CD4-positive, alpha-beta T cell (primary cell): ENCODE measurements at places on chromosomes 13 and 19.

- DNase-seq, result no peak
These were observed 110.6 kb downstream of the PCDH9 start for GRCh38 chr13:67119481-67119894.

- no peak for DNase-seq
These were observed 43.3 kb downstream of the DLEU7 start for GRCh38 chr13:50800091-50800739.

DNA sequence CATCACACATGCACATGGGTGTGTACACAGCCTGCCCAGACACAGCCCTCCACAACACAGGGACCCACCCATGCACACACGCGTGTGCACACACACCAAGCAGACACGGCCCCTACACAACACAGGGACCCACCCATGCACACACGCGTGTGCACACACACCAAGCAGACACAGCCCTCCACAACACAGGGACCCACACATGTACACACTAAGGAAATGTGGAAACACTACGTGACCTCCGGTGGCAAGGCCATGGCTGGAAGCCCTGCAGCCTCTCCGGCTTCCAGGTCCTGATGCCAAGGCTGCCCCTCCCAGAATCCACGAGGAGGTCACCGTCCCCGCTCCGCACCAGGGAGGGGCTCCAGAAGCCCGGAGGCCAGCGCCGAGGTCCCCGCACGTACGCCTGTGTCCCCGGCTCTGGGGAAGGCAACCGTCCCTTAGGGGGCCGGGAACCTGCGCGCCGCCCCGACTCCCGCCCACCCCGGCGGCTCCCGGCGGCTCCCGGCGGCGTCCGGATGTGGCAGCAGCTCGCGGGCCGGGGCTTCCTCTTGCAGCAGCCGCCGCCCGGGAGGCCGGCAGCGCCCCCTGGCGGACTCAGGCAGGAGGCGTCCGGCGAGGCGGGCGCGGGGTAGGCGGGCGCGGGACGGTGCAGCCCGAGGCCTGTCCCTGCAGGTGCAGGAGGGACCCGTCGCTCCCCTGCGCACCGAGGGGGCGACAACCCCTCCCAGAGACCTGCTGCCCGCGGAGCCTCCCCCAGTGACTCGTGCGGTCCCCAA lies 29.8 kb upstream of the GRTP1 start:
- DNase-seq, result peak; percentile 90

GRCh38 chr13:97986835-97987234 lies 33.4 kb downstream of the IPO5 start:
- no peak for DNase-seq

DNA sequence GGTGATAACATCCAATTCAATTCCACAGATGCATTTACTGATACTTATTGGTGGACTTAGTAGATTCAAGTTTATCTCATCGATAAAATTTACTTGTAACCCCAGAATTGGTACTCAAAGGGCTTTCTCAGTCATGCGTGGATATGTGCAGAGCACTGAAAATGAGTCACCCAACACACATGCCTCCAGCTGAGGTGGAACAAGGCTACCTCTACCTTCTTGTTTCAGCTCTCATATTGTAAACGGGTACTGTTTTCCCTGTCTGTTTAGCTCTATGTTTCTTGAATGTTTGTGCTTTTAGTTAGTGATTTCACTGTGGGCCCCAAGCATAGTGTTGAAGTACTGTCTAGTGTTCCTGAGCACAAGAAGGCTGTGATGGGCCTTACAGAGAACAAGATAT lies 1.5 kb downstream of the LRRC63 start:
- DNase-seq, result no peak

DNA sequence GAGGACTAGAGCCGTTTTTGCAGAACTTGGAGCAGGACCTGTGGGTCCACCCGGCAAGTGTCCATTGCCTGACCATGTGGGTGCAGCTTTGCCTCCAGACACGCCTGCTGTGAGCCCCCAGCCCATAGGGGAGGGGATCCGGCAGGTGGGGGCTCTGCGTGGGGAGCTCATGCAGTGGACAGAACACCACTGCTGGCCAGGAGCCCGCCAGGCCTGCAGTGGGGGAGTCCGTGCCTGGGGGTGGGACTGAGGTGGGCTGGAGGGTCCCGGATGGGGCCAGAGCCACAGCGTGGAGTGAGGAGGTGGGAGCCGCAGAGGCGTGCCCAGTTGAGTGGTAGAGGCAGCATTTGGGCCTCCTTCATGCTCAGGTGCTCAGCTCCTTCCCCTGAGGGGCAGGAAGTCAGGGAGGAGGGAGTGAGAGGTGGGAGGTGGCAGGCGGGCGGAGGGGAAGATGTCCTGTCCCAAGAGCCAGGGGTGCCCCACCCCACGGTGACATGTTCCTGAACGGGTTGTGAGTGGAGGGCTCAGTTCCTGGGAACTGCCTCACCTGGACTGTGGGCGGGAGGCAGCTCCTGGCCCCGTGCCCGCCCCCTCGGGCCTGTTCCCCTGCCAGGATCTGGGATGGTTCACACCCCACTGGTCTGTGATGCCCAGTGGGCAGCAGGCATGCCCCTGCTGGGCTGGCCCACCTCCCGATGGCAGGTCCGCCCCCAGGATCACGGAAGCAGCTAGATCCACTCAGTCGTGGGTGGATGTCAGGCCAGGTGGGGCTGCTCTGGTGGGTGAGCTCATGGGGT lies 8.8 kb downstream of the ADAT3 start:
- DNase-seq, result no peak

DNA sequence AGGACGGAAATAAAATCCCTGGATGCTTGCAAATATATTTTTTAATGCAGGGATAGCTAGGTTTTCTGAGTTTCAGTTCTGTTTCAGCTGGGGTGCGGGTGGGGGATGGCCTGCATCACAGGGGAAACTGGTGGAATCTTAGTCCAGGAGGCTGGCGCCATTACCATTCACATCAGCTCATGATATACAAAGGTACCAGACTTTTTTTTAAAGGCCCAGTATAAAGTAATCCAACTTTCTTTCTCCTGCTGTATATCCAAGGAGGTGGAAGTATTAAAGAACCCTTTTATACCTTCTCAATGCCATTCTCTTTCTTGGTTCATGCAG lies 343.8 kb downstream of the KCNRG start:
- DNase-seq, result no peak

GRCh38 chr19:4172861-4173473 lies 9.4 kb downstream of the SIRT6 start:
- peak; percentile 56 for DNase-seq

GRCh38 chr19:31275068-31275334 lies 74.2 kb downstream of the TSHZ3 start:
- DNase-seq, result no peak

DNA sequence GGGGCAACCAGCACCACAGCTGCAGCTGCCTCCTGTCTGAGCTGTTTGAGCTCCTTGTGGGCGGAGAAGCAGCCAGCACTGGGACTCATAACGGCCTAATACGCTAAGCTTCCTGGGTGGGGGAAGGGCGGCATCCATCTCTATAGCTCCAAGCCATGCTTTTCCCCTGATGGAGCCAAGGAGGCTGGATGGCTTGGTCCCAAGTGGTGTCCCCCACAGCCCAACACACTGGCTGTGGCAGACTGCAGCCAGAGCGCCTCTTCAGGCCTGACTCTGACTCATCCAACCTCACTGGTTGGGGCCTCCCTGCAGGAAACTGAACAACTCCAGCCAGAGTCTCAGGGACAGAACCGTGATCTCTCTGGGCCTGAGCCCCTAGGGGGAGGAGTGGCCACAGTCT lies 537.3 kb downstream of the SUCLA2 start:
- DNase-seq, result no peak

- DNase-seq, result no peak
These were observed 144.1 kb downstream of the PAN3 start for GRCh38 chr13:28282451-28282850.

DNA sequence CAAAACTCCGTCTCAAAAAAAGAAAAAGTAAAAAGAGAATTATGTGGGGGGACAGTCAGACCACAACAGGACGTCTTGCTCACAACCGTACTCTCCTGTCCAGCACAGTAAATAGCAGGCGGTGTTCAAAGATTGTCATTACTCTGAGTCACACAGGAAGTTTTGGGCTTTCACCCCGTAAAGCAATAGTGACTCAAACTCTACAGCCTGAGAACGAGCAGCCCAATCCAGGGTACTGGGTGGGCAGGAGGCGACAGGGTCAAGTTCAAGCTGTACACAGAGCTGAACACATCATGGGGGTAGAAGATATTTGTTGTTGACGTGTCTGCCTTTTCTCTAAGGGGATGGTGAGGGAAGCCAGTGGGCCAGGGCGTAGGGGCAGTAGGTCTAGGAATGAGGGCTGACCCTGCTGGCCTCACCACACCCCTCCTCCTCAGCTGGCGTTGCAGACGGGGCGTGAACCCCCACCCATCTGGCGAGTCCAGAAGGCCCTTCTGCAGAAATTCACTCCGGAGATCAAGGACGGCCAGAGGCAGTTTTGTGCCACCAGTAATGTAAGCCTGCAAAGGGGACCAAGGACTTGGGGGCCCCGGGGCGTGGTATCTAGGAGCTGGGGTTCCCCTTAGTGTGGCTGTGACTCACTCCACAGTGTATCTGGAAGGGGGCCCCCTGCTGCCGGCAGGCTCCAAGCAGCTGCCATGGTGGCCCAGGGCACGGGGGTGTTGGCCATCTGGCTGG lies 23.3 kb downstream of the PRR12 start:
- no peak for DNase-seq

DNA sequence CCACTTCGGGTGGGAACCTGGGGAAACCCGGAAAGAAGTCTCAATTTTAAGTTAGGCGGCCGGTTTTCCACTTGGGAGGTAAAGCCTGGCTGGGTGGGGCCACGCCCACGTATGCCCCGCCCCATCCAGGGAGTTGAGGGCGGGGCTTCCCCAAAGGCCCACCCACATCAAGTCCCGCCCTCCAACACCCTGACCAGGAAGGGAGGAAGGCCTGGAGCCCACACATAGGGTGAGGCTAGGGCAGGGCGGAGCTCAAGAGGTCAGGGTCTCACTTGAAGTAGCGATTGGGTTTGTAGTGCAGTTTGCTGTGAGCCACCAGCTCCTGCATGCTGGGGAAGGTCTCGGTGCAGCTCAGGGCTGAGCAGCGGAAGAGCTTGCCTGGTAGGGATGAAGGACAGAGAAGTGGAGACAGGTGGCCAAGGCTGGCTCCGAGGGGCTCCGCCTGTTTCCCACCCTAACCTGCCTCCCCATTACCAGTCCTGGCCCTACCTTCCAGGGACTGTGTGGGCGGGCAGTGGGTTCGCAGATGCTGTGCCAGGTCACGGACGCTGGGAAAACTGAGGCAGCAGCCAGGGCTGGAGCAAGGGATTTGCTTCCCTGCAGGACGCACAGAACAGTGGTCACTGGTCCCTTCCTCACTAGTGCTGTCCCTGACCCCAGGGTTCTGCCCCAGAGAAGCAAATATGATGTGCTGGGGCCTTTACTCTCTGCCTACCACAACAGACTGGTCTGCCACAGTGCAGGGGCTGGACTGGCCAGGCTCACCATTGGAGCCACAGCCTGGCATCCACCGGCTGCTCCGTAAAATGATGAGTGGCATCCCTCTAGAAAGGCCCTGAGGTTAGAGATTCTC lies 1.6 kb downstream of the ZNF414 start:
- DNase-seq, result no peak
